Uterus (tissue), 4 donors: ENCODE measurements at places on chromosomes 2 and 18. TPM values are rescaled to one million over a fixed set of nuclear protein-coding genes. Genes with fewer than 3 reads are reported as not detected.

GRCh38 chr2:45640576-45640975 is 10.9 kb upstream of the PRKCE start:
- DNase-seq = no peak

- no peak for DNase-seq
Observed at GRCh38 chr2:129667577-129667976, 311.9 kb upstream of the RAB6C start.

GRCh38 chr2:164055623-164056022 is 319.8 kb upstream of the FIGN start:
- DNase-seq = no peak

DNA sequence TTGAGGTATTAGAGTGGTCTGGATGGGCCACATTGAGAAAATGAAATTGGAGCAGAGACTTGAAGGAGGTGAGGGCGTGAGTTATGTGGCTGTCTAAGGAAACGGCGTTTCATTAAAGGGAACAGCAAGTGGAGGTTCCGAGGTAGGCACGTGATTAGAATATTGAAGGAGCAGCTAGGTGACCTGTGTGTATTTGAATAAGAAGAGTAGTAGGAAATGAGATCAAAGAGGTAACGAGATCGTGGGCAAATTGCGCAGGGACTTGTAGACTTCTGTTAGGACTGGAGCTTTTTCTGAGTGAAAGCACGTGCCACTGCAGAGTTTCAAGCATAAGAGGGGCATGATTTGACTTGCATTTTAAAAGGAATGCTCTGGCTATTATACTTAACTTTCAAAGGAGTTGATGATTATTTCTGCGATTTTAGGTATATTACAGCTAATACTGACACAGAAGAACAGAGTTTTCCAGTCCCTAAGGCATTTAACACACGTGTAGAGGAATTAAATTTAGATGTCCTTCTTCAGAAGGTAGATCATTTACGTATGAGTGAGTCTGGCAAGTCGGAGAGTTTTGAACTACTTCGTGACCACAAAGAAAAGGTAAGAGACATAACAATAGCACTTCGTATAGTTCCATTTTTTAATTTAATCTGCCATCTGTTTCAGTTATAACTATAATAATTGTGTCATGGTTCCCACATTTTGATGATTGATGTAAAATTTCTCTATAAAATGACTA is 48.7 kb downstream of the RMDN2 start:
- no peak for DNase-seq

DNA sequence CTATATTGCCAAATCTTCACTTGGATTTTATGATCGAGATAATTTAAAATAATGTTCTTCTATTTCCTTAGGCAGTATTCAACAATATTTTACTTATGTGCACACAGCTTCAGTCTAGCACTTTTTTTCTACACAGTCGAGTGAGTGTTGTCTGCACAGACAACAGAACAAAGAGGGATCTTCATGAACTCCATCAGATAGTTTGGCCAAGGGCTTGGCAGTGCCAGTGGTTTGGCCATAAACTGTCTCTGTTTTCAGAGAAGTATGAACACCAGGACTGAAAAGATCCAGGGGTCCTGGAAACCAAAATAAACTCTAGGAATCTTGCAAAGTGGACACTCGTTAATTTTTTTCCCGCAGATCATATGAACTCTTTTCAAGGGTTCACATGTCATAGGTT is 547.3 kb downstream of the PLCL1 start:
- DNase-seq = no peak

EIPR1 gene
- total RNA-seq = 0.59 TPM

HES6 gene
- total RNA-seq = 9.5 TPM
